Left cardiac atrium (tissue), 4 donors: ENCODE measurements at places on chromosomes 16 and 17. TPM values are rescaled to one million over a fixed set of nuclear protein-coding genes. Genes with fewer than 3 reads are reported as not detected.

GRCh38 chr17:19935169-19935568 is 42.5 kb downstream of the AKAP10 start:
- DNase-seq = no peak

GRCh38 chr17:5472511-5472910 is 3.7 kb upstream of the DHX33 start:
- no peak for DNase-seq

- peak; percentile 89 for DNase-seq
These were observed 9.8 kb downstream of the TMEM204 start for GRCh38 chr16:1543085-1543896.

Gene HAS3
- total RNA-seq = 0.44 TPM

Gene HSPB9
- total RNA-seq = 0.24 TPM

Gene NDUFAF8
- total RNA-seq = 60.2 TPM

Gene USP6
- total RNA-seq = 0.06 TPM

Gene ABCC6
- total RNA-seq = 2.0 TPM
